ENCODE measurements at places on chromosomes 7 and 10. TPM values are rescaled to one million over a fixed set of nuclear protein-coding genes. Genes with fewer than 3 reads are reported as not detected.

SLC16A9 gene
- total RNA-seq: 0.07 TPM

WASL gene
- 10.0 TPM for total RNA-seq

MCMBP gene
- total RNA-seq: 34.4 TPM

TBX20 gene
- total RNA-seq: not detected

DNA sequence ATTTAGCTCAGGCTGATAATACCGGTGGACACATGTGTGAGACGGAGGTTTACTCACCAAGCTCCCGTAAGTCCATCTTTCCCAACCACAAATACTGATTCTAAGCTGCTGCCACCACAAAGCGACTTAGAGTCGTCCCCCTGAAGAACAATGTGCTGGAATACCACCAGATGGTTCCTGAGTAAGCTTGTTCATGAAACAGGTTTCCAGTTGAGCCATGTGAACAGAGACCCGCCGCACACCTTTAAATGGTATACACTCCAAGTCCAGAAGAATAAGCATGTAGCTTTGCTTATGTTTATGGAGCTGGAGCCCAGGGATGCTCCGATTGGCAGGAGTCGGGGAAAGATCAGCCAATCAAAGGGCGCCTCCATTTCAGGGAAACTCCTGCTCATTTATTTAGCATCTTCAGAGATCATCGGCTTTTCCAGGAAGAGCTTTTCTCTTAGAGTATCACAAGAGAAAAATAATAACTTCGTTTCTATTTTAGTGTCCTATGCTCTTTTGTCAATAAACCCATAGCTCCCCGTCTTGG lies 261.6 kb upstream of the AOAH start:
- DNase-seq: no peak

GRCh38 chr10:86144301-86144700 lies 222.3 kb downstream of the GRID1 start:
- no peak for DNase-seq

DNA sequence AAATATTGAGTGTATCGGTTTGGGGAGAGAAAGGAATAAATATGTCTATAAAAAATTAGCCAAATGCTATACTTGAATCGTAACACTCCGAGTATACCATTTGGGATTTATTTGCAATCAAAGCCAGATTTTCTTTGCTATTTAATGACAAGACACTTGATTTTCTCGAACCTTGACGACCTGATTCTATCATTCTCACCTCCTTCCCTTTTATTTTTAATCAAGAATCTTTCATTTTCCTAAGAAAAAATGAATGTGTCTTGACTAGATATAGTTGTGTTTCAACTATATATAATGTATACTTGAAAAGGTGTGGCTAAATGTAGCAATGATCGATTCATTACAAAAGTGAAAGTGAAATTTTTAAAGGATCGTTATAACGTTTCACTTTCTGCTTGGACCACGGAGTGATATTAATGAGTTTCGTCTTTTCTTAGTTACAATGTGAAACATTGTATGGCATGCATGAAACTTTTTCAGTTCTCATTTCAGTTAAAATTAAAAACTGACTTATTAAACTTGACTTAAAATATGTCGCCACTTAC lies 562 bp downstream of the NUB1 start:
- DNase-seq: no peak

DNA sequence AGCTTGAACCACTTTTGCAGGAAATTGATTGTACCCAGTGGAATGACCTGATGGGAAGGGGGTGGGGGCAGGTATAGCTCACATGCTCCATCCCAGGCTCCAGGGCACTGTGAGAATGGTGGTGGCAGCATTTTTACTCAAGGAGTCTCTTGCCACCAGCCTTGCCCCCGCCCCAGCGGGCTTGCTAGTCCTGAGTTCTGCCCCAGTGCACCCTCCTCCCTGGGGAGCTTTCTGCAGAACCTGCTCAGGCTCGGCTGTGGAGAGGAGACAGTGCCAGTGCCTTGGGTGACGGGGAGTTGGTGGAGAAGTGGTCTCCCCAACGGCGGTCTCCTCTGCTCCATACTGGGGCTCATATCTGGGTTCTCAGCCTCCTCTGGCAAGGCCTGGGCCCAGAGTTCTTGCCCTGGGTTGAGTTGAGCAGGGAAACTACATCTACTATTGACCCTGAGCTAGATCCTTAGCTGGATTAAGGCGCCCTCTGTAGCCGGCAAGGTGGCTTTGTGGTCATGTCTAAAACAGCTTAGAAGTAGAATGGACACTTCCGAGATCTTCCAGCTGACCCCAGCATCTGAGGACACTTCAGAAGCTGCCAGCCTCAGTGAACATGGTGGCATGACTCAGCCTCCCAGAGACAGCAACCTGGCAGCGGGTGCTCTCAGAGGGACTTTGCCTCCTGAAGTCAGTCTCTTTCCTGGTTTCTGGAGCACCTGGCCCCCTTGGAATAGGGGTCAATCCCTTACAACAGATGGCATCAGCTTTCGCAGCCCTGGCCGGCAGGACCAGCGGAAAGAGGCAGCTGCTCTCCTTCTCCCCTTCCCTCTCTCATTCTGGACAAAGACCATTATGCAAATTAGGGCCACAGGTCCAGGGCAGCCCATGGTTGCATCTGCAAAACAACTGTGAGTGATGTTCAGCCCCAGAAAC lies 363.4 kb upstream of the MKI67 start:
- no peak for DNase-seq

- no peak for DNase-seq
Observed at GRCh38 chr7:131487217-131487616, 69.2 kb downstream of the PODXL start.

DNA sequence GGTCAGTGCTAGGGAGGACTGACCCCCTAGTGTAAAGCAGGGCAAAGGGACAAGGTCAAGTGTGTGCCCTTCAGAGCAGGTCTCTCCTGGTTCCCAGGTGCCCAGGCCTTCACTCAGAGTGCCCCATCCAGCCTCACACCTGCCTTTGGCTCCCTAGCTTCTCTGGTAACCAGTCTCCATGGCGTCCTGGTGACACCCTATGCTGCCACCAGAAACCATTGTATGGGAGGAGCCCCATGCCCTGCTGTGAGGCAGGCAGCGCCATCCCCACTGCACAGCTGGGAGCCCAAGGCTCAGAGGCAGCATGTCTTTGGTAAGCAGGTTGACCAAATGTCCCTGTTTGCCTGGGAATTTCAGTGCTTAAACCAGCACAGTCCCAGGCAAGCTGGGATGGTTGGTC lies 33.1 kb upstream of the HMX3 start:
- DNase-seq: no peak

DNA sequence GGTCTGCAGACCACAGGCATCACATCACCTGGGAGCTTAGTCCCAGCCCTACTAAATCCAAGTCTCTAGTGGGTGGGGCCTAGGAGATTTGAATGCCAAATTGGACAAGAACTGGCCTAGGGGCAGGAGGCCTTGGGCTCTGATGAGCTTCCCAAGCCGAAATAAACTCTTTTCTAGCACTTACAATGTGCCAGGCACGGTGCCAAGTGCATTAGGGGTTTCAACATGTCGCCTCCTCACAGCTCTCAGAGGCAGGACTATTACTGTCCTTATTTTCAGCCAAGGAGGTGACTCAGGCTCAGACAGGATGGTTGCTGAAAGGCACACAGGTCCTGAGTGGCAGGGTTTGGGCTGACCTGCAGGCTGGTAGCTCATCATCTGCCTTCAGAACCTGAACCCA lies 9.2 kb upstream of the CPA1 start:
- no peak for DNase-seq

DNA sequence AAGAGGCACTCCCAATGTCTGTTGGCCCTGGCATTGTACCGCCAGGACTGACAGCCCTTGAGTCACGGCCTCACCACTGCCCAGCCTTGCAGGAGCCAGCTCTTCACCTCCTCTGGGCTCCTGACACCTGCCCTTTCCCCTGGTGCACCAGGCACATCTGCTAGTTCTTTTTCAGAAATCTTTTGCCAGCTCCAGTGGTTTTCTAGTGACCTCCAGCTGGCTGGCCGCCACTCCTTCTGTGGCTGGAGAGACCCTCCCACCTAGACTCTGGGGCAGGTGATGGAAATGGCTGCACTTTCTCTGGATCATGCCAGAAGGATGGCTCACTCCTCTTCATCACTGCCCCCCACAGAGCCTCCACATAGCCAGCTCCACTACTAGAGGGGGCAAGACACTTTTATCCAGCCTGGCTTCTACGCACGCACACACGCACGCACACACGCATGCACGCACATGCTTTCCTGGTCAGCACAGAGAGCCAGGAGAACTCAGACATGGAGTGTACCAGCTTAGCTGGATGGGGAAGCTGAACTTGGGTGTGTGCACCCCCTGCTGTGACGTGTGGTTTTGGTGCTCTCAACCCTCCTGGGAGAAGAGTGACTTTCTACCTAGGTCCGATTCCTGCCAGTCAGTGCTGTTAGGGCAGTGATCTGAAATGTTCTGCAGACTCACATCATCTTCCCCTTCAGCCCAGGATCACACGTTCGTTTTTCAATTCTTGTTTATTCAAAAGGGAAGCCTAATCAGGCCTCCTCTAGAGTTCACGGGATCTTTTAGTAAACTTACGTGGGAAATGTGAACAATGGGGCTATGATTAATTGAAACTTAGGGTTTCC lies 222.0 kb downstream of the PRPF18 start:
- DNase-seq: no peak

DNA sequence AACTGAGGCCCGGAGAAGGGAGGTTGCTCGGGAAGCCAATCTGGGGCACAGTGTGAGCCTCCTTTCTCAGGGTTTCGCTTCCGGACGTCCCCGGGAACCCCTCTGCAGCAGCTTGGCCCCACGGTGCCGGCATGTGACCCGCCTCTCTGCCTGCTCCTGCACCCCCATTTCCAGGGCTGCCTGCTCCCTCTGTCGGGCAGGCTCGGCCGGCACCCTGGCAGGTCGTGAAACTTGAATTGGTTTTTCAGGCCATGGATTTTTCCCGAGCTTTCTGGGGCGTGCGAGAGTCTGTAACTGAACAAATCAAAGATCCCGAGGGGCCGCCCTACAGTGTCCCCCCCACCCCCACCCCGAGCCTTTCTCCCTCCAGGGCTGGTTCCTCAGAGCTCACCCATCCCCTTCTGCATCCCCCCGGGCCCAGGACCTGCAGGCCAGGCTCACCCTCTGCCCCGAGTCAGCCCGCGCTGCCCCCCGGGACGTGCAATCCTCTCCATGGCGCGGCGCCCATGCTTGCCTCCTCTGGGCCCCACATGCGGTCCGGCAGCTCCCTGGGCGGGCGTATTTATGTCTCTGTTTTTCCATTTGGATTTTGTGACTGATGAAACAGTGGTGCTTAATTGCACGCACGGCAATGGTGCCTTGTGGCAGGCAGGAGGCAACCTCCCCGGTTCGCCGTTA lies 58.1 kb downstream of the UNCX start:
- no peak for DNase-seq

GRCh38 chr7:26685606-26686005 lies 178.8 kb downstream of the SKAP2 start:
- DNase-seq: no peak
